Pons (tissue), 1 donor: ENCODE measurements at places on chromosomes 3 and 15.

- no peak for DNase-seq
These were observed 8.7 kb upstream of the ZNF774 start for GRCh38 chr15:90343302-90343790.

- DNase-seq: no peak
These were observed 10.6 kb upstream of the MECOM start for GRCh38 chr3:169674090-169674489.

DNA sequence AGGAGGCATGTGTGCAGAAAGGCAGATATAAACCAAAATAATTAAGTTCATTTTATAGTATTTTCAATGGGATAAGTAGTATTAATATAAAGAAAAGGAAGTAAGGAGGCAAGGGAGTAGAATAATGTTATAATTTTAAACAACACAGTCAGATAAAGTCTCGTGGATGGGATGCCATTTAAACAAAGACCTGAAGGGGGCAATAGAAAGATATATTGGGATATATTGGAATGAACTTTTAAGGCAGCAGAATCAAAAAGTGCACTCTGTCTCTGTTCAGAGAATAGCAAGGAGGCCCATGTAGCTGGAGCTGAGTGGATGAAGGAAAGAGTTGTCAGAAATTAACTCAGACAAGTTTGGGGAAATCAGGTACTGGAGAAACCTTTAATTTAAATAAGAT lies 158.7 kb downstream of the CGGBP1 start:
- no peak for DNase-seq

GRCh38 chr15:96020133-96020532 lies 310.4 kb upstream of the NR2F2 start:
- peak; percentile 95 for DNase-seq

- DNase-seq: no peak
These were observed 37.6 kb downstream of the ADAMTS9 start for GRCh38 chr3:64650096-64650622.

DNA sequence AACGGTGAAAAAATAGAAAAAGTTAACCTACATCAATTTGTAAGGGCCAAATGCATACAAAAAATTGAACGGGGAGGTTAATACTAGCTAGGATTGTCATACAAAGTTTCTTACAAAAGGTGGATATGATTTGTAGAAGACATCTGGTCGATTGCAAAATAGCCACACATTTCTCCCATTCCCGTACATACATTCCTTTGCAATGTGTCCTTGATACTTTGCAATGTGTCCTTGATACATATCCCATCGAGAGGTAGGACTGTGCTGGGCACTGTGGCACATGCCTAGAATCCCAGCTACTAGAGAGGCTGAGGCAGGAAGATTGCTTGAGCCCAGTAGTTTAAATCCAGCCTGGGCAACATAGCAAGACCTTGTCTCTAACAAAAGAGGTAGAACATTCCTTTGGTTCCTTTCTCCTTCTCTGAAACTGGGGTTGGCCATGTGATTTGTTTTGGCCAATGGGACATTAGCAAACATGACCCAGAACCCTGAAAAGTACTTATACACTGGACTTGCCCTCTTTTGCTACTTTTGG lies 9.5 kb downstream of the TTBK2 start:
- DNase-seq: no peak

GRCh38 chr3:57951066-57951882 lies 56.9 kb upstream of the FLNB start:
- peak; percentile 61 for DNase-seq

GRCh38 chr15:39595338-39596221 lies 14.7 kb downstream of the THBS1 start:
- DNase-seq: no peak

- DNase-seq: no peak
These were observed 7.3 kb downstream of the CCR5AS start for GRCh38 chr3:46399557-46399956.

GRCh38 chr15:60130398-60130797 lies 126.3 kb downstream of the FOXB1 start:
- DNase-seq: no peak

DNA sequence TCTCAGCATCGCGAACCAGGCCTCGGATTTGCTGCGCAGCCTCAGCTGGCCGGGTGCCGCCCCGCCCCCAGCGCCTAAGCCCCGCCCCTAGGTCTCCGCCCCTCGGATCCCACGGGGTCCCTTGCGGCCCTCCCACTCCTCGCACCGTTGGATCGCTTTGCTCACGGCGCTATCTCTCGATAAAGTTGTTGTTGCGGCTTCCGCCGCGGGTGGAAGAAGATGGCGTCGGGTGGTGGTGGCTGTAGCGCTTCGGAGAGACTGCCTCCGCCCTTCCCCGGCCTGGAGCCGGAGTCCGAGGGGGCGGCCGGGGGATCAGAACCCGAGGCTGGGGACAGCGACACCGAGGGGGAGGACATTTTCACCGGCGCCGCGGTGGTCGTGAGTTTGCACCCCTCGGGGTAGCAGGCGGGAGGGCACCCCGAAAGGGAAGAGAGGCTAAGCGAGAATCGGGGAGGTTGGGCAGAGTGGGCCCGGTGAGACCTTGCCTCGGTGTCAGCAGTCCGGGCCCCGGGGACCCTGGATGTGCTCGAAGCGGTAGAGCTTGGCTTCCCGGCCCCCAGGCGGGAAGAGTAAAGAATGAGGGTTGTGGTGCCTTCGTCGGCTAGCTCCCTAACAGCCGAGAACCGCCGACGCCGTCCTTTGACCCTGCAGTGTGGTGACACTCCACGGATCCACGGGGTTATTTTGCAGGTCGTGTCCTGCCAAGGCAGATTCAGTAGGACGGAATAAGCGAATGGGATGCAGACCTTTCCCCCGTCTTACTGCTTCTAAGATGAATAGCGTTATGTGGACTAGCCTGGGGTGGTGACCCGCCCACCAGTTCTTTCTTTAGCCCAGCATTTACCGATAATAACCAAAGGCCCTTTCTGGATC lies at the start of gene SNX1:
SNX1 (plus strand) TSS at position 188 of the 873 bp plus-strand sequence; CDS start at position 220, 32 bp downstream.
- peak; percentile 96 for DNase-seq

DNA sequence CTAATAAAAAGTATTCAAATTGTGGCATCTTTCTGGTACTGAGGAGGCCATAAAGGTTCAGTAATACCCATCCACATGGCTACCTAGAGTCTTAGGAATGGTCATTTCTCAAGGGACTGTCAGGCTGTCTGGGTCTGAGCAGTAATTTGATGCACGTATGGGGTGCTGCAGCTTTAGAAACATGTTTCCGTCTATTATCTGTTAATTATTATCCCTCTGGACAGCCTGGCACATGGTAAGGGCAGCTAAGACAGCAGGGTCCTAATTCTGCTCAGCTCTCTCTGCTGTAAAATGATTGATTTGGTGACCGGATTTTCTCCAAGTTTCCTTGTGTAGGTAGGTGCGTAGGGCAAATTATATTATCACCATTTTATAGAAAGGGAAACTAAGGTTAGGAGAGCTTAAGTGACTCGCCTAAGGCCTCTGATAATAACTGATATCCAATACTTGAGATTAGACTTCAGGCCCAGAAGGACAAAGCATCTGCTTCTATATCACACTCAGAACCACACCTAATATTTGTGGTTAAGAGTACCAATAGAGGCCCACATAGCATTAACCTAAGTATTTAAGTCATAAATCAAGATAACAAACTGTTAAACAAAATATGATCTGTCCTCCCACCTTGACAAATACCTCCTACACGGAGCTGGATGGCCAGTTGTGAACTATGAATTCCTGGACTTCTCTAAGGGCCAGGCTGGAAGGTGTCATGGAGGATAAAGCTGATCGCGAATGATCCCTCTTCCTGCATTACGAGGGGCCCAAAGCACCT lies 2.9 kb upstream of the RAP2B start:
- DNase-seq: no peak

DNA sequence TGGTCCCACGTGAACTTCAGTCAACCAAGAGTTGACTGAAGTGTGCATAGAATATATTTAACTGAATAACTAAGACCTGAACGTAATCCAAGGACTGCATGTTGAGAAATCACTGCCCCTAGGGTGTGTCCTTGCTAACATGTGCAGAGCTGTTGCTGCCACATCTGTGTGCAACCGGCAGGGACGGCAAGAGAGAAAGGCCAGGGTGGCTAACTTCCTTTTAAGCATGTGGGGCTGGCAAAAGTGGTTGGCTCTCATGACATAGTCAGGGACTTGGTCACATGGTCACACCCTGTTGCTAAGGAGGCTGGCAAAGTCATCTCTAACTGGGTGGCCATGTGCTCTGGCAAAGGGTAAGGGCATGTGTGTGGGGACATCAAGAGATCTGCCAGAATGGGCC lies 52.4 kb downstream of the GASK1A start:
- no peak for DNase-seq

DNA sequence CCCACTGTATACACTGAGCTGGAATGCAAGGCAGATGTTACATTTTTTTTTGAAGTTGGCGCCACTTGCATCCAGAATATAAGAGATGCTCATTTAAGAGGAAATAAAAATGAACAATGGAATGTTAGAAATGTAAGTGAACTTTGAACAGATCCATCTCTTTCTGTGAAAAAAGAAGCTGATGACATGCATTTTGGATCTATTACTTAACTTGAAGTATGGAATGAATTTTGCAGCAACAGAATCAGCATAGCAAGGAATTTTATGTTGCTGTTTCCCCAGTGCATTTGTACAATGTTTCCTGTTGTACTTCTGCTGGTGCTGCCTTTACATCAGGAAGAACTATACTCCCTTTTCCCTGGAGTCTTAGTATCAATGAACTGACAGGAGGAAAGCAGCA lies 178.2 kb downstream of the LSAMP start:
- DNase-seq: no peak

- no peak for DNase-seq
These were observed 8.4 kb upstream of the UCN2 start for GRCh38 chr3:48571938-48572337.

DNA sequence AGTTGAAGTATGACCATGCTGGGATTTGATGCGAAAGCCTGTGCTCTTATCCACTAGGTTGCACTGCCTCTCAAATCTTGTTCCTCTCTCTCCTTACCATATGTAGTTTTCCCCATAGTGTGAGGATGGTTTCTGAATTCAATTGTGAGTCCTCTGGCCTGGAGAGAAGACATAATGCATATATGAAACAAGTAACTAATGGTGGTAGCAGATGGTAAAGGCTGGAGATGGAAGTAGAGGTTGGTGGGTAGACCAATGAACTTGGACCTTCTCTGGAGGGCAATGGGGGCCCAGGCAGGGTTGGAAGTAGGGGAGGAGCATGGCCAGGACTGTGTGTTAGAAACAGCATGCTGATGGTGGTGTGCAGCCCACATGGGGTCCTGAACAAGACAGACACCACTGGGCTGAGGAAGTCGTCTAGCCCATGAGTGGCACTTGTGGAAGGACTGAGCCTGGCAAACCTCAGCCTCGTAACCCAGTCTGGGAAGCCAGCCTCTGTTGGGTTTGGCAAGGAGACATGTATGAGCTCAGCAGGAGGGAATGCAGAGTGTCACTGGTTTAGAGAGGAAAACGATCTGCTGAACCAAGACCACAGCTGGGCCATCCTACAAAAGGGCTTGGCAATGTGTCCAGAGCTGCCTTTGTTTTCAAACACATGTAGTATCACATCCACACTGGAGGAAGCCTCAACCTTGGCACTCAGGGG lies 18.5 kb upstream of the LMCD1 start:
- peak; percentile 88 for DNase-seq

GRCh38 chr15:97979140-97979520 lies 18.6 kb downstream of the ARRDC4 start:
- DNase-seq: no peak

DNA sequence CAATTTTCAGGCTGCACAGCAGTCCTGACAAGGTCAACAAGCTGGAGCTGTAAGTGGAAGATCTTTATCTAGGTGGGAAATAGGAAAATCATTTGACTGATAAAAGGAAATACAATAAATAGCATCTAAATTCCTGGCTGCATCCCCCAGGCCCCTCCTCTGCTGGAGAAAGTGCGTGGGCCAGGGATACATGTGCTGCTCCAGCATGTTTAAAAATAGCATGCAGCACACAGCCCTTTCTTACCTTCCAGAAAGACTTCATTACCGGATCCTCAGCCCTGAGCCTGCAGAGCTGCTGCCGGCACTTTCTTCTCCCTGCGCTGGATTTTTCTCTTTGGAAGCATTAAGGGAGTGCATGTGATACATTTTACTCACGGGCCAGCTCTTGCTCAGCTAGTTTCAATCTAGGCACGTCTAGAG lies 77.3 kb downstream of the HMG20A start:
- peak; percentile 80 for DNase-seq

DNA sequence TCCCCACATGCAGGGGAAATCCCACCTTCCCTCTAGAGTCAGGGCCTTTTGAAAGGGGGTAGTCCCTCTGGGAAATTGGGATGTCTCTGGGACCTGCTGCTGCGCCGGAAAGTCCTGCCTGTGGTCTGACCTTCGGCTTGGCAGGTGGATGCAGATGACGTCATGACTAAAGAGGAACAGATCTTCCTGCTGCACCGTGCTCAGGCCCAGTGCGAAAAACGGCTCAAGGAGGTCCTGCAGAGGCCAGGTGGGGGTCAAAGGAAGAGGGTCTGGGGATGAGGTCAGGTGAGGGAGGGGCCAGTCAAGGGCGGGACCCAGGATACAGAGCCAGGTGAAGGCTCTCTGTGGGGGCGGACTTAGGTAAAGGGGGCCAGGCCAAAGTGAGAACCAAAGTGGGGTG lies 16.2 kb downstream of the PTH1R start:
- DNase-seq: no peak

DNA sequence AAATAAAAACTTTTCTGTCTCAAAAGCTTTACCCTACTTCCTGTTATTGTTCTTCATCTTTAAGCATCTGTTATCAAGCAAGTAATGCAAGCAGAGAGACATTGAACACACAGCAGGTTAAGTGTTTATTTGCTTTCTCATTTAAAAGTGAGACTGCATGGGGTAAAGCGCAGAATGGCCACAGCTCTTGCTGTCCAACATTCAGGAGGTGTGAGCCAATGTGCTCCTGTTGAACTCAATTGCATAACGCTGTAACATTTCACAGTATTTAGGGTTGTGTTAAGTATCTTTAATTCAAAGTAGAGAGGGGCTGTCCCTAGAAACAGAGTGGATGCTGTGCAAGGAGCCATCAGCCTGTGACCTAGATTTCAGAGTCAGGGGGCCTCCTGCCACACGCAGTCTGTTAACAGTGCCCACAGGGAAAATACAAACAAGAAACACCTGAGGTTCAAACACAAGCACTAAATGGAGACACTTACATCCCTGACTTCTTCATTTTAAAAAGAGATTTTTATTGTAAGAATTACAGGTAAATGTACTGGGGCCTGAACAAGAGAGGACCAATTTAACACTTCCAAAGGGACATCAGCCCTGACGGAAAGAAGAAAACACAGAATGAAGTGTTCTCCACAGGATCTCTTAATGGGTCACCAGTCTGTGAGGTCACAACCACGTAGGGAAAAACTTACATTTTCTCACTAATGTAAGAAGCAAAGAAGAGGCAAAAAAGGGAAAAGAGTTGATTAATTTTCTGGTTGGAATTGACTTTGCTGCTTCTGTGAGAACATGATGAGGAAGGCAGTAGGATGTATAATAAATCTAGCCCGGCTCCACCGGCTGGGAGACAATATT lies 815.1 kb downstream of the VGLL3 start:
- no peak for DNase-seq

GRCh38 chr15:65189102-65189740 lies 4.1 kb upstream of the CLPX start:
- peak; percentile 73 for DNase-seq
